ENCODE measurements at places on chromosomes 7 and 10.

DNA sequence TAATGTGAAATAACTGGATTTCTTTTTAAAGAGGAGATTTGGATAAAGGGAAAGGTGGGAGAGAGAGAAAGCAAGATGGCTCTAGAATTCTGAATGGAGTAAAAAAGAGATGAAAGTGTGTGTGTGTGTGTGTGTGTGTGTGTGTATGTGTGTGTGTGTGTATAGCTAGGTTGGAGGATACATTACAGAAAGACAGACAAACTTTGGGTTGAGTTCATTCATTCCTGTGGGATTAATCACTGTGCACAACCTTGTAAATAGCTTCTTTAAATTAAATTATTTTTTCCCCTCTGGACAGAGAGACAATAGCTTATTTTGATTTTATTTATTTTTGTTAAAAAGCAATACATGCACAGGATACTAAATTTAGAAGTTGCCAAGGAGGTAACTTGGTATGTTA is 7.5 kb downstream of the ASB4 start:
- no peak for DNase-seq

DNA sequence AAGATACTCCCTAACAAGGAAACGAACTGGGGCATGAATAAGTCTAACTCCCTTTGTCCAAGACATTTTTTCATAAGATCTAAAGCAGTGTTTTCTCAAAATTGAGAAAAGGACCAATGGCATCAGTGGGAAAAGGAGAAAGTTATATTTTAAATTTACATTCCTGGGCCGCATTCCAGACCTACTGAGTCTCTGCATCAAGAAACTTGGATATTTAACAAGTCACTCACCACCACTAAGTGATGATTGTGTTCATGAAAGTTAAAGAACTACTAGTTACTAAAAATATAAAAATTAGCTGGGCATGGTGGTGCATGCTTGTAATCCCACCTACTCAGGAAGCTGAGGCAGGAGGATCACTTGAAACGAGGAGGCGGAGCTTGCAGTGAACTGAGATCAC is 149.6 kb upstream of the MEOX2 start:
- no peak for DNase-seq

GRCh38 chr10:31642281-31642680 is 286.4 kb downstream of the ARHGAP12 start:
- no peak for DNase-seq

DNA sequence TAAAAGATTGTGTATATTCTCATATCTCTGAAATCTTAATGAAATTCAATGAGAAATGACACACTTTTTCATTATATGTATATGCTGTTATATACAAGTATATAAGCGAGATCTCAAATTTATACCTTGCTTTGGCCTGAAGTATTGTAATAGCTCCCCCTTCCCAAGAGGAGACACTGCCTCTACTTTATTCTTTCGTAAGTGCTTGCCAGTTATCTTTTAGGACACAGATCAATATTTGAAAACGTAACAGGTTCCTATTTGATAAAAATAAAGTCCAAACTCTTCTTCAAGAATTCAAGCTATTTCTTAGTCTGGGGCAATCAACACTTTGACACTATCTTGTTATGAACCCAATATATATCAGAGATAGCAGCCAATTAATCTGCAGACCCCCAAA is 24.9 kb downstream of the WASL start:
- DNase-seq: no peak

DNA sequence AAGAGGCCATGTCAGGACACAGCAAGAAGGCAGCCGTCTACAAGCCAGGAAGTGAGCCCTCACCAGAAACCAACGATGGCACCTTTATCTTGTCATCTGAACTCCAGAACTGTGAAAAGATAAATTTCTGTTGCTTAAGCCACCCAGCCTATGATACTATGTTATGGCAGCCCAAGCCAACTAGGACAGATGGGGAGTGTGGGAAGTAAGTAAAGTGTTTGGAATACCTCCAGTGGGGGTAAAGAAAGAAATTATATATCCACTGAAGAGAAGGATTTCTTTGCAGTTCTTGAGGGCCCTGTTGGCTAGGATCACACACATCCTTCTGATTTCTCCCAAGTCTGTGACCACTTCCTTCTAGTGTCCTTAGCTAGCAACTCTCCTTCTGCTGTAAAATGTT is 384.4 kb downstream of the TNS3 start:
- DNase-seq: no peak

DNA sequence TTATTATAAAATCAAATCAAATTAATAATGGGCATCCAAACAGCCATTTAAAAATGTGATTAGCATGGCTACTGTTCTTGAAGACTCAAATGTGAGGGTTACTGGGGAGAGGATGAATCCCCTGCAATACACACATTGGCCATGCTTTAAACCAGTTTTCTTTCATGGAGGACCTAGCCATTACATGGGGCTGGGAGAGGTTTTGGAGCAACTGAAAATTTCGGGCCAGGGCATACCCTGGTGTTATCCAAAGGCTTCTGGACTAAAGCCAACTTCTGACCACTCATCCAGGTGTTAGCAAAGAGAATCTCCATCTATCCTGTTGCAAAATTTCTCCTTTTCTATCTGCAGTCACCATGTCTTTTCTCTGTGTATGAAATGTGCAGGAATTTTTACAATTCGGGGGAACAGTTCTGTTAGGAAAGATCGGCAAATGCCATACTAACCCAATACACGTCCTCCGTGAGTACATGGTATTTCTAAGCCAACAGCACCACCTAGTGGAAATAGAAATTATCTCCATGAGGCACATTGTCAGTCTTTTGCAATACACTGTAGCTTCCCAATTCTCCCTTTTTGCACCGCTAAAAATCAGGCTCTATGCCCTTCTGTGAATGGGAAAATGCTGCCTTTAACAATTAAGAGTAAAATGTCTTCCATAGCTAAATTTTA is 47.0 kb upstream of the ZNF107 start:
- DNase-seq: no peak

GRCh38 chr7:88071994-88072714 is 138.1 kb downstream of the ADAM22 start:
- DNase-seq: no peak

GRCh38 chr7:27101957-27102580 is 414 bp downstream of the HOXA2 start:
- no peak for DNase-seq

DNA sequence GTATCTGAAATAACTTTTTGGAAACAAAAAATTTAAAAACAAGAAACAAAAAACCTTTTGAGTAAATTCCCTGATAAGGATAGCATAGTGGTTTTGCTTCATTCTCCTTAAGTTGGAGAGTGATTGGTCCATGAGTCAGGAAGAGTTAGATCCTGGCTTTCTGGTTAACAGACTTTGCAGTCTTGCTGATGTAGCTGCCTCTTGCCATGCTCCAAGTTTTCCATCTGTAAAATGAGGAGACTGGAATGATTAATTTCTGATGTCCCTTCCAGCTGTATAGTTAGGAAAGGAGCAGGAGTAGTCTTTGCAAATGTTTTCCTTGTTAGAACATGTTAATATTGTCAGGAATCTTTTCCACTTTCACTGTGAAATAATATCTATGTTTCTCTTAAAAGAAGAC is 266.6 kb downstream of the DNAJB9 start:
- no peak for DNase-seq

DNA sequence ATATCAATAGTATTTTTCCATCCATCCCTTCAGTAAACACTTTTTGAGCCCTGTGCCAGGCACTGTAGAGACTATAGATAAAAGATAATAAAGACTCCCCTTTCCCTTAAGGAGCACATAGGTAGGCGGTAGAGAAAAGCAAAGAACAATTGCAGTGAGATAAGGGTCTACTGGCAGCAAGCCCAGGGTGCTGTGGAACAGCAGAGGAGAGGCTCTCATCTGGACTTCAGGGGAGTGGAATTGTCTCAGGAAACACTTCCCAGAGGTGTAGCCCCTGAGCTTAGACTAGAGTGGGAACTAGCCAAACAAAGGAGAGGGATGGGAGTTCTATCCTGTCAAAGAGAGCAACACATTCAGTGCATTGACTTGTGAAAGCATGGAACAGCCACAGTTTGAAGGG is 102.0 kb downstream of the NRF1 start:
- DNase-seq: no peak

DNA sequence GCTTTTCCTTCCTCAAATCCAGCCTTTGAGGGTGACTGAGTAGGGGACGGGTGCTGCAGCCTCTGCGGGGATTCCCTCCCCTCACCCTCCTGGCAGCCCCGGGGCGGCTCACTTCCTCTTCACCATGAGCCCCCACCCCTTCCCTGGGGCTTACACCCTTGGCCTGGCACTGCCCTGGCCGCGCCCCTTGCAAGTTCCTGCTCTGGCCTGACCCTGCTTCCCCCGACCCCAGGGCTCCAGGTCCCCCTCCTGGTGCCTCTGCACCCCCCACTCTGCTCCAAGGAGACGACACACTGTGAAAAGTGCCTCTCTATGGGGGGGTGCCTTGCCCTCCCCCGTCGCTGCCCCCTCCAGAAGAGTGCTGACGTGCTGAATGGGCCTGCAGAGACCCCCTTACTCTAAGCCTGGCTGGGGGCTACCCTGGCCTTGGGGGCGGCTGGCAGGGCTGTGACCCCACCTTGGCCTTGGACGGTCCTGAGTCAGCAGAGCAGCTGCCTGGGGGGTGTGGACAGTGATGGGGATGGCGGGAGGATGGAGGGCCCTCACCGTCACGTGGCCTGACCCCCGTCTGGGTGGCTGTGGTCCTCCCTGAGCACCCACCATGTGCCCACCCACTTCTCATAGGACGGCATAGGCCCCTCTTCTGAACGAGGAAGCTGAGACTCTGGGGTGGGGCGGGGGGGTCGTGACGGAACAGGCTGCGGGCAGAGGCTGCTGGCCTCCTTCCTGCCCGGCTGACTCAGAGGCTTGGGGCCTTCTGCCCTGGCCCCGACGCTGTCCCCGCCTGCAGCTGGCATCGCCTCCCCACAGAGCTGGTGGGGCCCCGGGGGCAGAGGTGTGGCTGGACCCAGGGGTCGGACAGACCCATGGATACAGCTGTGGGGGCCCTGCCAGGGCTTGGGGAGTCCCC is 9.8 kb downstream of the LFNG start:
- DNase-seq: no peak

GRCh38 chr7:27251136-27251651 is 8.6 kb downstream of the EVX1 start:
- DNase-seq: no peak

GRCh38 chr10:35639728-35640401 is 2.2 kb downstream of the FZD8 start:
- DNase-seq: no peak

All from stimulated activated CD8-positive, alpha-beta memory T cell treated with anti-CD3 and anti-CD28 coated beads, Interleukin-7, amount 100 ng/mL, for 1 hour (primary cell).